EH (cell line): ENCODE measurements at places on chromosomes 2 and 18.

- DNase-seq, result no peak
Measured at GRCh38 chr18:74446178-74446577, 10.9 kb downstream of the DIPK1C start.

GRCh38 chr2:160584972-160585494, 91.4 kb upstream of the RBMS1 start:
- DNase-seq, result peak; percentile 98

- no peak for DNase-seq
Measured at GRCh38 chr18:76757925-76758324, 64.4 kb upstream of the ZNF236 start.

DNA sequence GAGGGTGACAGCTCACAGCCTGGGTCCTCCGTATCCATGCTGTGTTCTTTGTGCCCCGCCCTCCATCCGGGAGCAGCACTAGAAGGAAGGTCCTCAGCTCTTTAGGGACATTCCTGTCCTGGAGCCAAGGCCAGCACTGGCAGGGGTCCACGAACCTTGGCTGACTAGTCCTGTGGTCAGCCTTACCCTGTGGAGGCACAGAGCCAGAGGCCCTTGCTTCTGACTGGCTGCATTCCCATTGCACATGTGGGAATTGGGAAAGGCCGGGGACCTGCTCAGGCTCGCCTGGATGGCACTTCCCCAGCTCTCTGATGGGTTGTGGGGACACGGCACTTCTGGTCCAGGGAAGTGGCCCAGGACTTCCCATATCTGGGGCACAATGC, 24.9 kb upstream of the RHOB start:
- DNase-seq, result peak; percentile 97

GRCh38 chr2:174431902-174432301, 36.4 kb downstream of the SCRN3 start:
- DNase-seq, result no peak

GRCh38 chr2:80546766-80547165, 242.2 kb upstream of the LRRTM1 start:
- DNase-seq, result no peak

GRCh38 chr18:26503382-26503781, 45.0 kb downstream of the KCTD1 start:
- no peak for DNase-seq

GRCh38 chr2:239179851-239180371, 220.9 kb downstream of the HDAC4 start:
- DNase-seq, result no peak

GRCh38 chr2:216920937-216921456, 61.1 kb upstream of the TNP1 start:
- DNase-seq, result no peak
